Stimulated activated CD8-positive, alpha-beta memory T cell treated with anti-CD3 and anti-CD28 coated beads, Interleukin-15, amount 100 ng/mL, for 4 hours (primary cell): ENCODE measurements at places on chromosomes 1 and 21.

DNA sequence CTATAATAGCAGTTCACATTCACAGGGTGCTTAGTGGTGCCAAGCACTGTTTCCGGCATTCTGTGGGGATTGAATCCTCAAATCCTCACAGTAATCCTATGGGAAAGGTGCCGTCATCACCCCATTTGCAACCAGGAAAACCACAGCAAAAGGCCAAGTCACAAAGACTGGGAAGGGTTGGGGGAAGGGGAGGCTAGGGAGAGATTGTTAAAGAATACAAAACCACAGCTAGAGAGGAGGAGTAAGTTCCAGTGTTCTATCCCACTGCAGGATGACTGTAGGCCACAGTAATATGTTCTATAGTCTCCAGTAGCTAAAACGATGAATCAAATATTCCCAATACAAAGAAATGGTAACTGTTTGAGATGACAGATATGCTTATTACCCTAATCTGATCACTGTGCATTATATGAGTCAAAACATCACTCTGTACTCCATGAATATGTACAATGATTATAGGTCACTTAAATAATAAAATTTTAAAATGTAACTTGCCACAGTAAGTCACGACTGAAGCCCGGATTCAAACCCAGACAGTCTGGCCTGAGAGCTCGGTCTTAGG, 256.8 kb downstream of the TOMM20 start:
- DNase-seq = no peak

DNA sequence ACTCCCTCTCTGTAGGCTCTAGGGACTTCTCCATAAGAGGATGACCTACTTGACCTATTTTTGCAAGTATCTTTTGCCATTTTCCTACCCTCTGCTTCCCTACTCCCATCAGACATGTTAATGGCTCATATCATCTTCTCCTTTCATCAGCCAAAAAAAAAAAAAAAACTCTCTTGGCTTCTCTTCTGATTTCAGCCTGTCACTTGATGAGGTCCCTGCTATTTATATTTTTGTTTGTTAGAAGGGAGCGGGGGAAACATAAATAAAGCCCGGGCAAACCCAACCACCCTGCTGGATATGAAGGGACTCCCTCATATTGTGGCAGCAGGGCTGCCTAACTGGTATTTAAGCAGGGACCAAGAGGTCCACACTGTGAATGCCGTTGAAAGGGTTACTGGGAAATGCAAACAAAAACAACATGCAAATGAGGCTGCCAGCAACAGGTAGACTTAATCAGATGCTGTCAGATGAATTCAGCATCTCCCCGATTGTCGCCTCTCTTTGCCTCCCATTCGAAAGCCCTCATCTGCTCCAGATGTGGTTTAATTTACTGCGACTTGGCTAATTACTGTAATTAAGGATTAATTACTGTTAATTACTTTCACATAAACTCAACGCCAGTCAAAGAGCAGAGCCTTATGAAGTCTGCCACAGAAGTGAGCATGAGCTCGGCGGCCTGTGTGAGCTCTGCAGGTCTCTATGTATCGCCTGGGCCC, 172.3 kb downstream of the PBX1 start:
- DNase-seq = no peak

- DNase-seq = no peak
Observed at GRCh38 chr1:219185486-219186117, 11.9 kb downstream of the LYPLAL1 start.

- no peak for DNase-seq
Observed at GRCh38 chr1:66035616-66036245, 243.0 kb downstream of the PDE4B start.

DNA sequence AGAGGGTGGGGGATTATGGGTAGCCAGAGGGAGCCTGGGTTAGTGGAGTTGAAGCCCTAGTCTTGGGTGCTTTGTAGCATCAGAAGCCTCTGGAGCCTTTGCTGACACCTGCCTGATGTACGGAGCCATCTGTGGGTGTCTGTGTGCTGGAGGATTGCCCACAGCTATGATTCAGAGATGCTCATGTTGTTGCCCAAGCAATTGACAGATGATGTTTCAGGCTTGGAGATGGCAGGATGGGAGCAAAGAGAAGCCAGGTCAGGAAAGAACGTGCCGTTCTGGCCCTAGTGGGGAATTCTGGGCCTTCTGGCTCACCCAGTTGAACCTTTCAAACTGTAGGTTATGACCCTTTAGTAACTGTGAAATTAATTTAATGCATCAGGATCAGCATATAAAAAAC, 27.6 kb downstream of the COQ8A start:
- no peak for DNase-seq

DNA sequence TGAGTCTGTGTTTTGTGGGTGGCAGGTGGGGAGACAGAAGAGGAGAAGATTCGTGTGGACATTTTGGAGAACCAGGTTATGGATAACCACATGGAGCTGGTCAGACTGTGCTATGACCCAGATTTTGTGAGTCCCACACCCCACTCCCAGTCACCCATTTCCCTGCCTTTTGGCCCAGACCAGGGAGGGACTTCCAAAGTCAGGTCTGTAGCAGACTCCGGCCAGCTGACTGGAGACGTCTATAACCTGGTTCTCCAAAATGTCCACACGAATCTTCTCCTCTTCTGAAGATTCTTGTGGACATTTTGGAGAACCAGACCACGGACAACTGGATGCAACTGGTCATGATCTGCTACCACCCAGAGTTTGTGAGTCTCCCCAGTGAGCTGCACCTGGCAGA, 1.6 kb downstream of the GSTM5 start:
- DNase-seq = no peak

- DNase-seq = no peak
Observed at GRCh38 chr1:32454726-32455125, 10.1 kb upstream of the ZBTB8B start.

- no peak for DNase-seq
Observed at GRCh38 chr1:237269938-237270337, 228.0 kb downstream of the RYR2 start.

GRCh38 chr1:52571783-52572182, 18.9 kb upstream of the TUT4 start:
- no peak for DNase-seq

- DNase-seq = no peak
Observed at GRCh38 chr1:200306944-200307754, 102.7 kb downstream of the ZNF281 start.

DNA sequence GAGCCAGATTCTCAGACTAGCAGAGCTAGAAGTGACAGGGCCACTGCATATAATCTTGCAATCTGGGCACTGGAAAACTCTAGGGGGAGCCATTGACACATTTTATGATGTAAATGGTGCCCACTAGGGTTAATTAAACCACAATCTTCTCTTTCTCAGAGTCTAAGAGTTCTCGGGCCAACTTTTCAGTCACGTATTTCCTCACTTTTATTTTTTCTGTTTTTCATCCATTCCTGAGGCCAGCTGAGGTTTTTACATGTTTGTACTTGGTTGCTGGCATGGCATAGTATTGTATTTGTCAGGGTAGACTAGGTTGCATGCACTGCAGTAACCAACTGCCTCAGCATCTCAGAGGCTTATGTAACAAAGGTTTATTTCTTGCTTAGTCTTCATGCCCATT, 138.2 kb downstream of the ZNF326 start:
- no peak for DNase-seq

DNA sequence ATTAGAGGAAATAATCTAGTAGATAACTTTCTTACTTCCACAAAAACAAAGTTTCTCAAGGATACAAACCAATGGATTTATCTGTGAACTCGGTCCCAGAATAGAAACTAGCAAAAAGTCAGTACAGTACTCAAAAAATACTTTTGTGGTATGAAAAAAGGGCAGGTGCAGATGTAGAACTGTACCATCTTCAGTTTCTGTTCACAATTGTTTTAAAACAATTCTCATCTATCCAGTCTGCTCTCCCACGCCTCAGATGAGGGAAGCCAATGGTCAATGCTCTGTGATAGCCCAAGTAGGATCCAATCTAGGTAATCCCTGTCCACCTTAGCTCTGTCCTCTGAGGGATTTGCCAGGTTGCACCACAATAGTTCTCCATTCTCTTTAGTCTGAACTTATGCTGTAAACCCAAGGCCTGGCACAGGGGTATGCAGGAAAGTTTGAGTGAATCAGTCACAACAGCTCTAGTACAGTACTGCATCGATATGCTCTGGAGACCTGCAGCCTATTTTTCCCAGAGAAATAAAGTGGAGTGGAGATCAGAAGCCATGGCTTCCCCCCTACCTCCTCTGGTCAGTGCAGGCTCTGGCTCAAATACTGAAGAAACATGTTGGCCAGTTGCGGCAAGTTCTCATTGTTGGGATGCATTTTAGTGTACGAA, 1.4 kb downstream of the KTI12 start:
- DNase-seq = no peak

- DNase-seq = no peak
Observed at GRCh38 chr1:41639332-41639936, 155.0 kb upstream of the EDN2 start.

- no peak for DNase-seq
Observed at GRCh38 chr21:17550671-17551308, 37.9 kb downstream of the CXADR start.

- no peak for DNase-seq
Observed at GRCh38 chr21:45259206-45259840, 28.4 kb downstream of the POFUT2 start.
